Naive thymus-derived CD8-positive, alpha-beta T cell (primary cell): ENCODE measurements at places on chromosomes 1 and 21. TPM values are rescaled to one million over a fixed set of nuclear protein-coding genes. Genes with fewer than 3 reads are reported as not detected.
A peak's percentile ranks its signal among the peaks of the same experiment; 100 is the strongest.

- H3K27me3 ChIP-seq, result no peaks in the 10 kb centered on the region
- H3K27ac ChIP-seq, result peak overlapping the region; percentile 75
- DNase-seq, result no peak
- no peaks in the 10 kb centered on the region for H3K36me3 ChIP-seq
These were observed 120.7 kb upstream of the JUN start for GRCh38 chr1:58904299-58905125.

DNA sequence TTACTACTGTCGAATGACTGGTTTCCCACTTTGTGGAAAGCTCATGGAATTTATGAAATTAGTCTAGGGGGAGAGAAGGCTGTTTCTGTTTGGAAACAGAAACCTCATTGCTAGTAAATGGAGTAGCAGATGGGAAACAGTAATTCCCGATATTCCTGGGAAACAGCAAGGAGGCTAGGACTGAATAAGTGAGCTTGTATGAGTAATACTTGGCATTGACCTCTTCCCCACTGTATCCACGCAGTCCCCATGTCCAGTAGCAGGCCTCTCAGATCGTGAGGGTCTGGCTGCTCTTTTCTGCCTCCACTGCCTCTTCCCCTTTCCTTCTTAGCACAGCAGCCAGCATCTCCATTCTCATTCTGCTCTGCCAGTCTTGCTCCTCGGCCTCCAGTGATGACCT lies 75.5 kb downstream of the PRDM2 start:
- H3K4me1 ChIP-seq, result peaks cover 28% of the 10 kb centered on the region
- no peak overlapping the region for H3K27ac ChIP-seq
- no peak overlapping the region for H3K4me3 ChIP-seq
- DNase-seq, result no peak
- peaks cover 13% of the 10 kb centered on the region for H3K36me3 ChIP-seq
- no peaks in the 10 kb centered on the region for H3K27me3 ChIP-seq

DNA sequence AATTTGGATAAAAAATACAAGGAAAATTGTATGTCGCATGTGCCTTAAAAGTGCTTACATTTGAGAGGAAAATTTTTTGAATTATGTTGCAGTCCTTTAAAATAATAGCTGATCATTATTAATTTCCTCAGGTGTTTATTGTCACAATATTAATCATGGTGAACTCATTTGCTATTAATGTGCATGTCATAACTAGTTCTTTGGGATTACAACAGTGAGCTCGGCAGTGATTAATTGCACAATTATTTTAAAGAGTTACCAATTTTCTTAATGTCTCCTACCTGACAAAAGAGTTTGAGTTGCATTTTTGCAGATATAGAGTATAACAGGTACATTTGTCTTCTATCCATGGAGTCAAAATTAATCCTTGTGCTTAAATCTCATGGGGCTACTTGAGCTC lies 854.3 kb downstream of the BRINP3 start:
- H3K4me1 ChIP-seq, result no peaks in the 10 kb centered on the region
- H3K27ac ChIP-seq, result no peak overlapping the region
- H3K4me3 ChIP-seq, result no peak overlapping the region
- no peak for DNase-seq
- H3K27me3 ChIP-seq, result no peaks in the 10 kb centered on the region
- no peaks in the 10 kb centered on the region for H3K36me3 ChIP-seq

GRCh38 chr1:165524639-165525285 lies 19.0 kb upstream of the LRRC52 start:
- no peak for DNase-seq
- H3K4me1 ChIP-seq, result no peaks in the 10 kb centered on the region
- H3K27ac ChIP-seq, result no peak overlapping the region
- peaks cover 52% of the 10 kb centered on the region for H3K27me3 ChIP-seq
- no peak overlapping the region for H3K4me3 ChIP-seq

- H3K36me3 ChIP-seq, result no peaks in the 10 kb centered on the region
- H3K27me3 ChIP-seq, result peaks cover 43% of the 10 kb centered on the region
- H3K4me1 ChIP-seq, result no peaks in the 10 kb centered on the region
- no peak for DNase-seq
- no peak overlapping the region for H3K4me3 ChIP-seq
These were observed 6.2 kb downstream of the KCNK1 start for GRCh38 chr1:233620065-233620464.

DNA sequence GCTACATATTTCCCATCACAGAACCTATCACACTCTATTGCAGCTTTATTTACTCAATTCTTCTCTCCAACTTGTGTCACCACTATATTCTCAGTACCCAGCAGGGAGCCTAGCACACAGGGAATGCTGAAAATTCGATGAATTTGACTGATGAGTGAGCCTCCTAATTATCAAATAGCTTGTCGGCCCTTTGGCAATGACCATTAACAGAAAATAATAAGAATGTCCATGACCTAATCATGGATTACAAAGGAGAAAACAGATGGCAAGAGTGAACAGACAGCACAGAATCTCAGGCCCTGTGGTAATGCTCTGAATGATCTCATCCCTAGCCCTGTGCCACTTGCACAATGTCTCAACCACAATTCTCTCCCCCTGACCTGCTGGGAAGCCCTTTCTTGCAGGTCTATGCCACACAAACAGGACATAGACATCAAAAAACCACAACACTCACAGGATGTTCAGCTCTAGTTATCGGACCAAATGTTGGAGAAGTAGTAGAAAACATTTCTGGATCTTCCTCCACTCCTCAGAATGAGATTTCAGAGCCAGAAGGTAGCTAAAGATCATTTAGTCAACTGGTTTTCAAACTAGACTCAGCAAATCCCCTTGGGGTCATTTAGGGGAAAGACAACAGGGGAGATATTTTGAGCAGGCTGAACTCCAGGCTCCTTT lies 68.4 kb downstream of the LUZP1 start:
- H3K27me3 ChIP-seq, result no peaks in the 10 kb centered on the region
- no peaks in the 10 kb centered on the region for H3K36me3 ChIP-seq
- no peak overlapping the region for H3K4me3 ChIP-seq
- H3K27ac ChIP-seq, result peak overlapping the region; percentile 37

PAQR6 gene
- polyA plus RNA-seq, result 0.15 TPM

LCE1D gene
- polyA plus RNA-seq, result not detected

DISC1 gene
- polyA plus RNA-seq, result 3.5 TPM

IFNLR1 gene
- polyA plus RNA-seq, result 0.82 TPM

CYP4Z1 gene
- not detected for polyA plus RNA-seq

TOE1 gene
- polyA plus RNA-seq, result 12.3 TPM
